ENCODE measurements at places on chromosomes 4 and X.

GRCh38 chr4:88722828-88723227, 25.2 kb upstream of the NAP1L5 start:
- no peak for DNase-seq

DNA sequence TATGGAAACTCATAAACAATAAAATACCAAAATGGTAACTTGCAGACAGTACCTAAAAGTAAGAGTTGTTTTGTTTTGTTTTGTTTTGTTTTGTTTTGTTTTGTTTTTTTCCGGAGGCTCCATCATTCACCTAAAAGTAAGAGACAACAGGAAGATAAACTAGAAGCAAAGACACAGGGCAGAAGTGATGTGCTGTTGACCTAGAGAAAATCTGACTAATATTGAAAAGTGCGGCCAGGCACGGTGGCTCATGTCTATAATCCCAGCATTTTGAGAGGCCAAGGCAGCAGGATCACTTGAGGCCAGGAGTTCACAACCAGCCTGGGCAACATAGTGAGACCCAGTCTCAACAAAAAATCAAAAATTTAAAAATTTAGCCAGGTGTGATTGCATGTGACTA, 5.6 kb upstream of the CENPC start:
- no peak for DNase-seq

DNA sequence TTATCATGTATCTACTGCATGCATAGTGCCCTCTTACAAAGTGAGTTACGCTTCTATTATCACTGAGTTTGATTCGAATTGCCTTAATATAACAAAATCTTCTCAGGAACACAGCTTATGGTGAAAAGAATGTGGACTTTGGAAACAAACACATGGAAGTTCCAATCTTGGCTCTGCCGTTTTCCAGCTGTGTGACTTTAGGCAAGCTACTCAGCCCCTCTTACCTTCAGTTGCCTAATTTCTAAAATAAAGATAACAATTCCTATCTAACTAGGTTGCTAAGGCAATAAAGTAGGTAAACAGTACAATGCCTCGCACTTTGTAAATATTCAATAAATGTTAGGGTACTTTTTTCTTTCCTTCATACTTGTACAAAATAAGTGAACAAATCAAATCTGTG, 104.0 kb upstream of the GRIA3 start:
- no peak for DNase-seq

GRCh38 chr4:19961091-19961490, 290.6 kb upstream of the SLIT2 start:
- DNase-seq: no peak

- no peak for DNase-seq
Observed at GRCh38 chr4:176563591-176563990, 229.1 kb downstream of the VEGFC start.

- DNase-seq: no peak
Observed at GRCh38 chrX:110420771-110421499, 62.3 kb downstream of the RTL9 start.

Data from ELF-1 (cell line).